ENCODE measurements at places on chromosomes 3 and 15.

DNA sequence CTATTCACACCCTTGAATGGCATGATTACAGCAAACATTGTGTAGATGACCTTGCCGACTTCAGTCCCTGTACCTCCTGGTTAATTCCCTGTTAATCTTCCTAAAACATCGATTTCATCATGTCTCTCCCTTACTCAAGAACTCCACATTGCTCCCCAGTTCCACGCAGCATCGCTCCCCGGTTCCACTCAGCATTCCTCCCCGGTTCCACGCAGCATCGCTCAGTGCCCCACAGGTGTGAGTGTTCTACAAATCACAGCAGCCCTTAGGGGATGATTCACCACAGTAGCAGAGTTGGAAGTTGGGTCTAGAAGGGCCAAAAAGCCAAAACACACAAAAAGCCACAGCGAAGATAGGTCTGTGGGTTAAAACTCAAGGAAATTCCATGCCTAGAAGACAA is 8.6 kb upstream of the TNK2 start:
- DNase-seq = no peak

- no peak for DNase-seq
These were observed 4.2 kb upstream of the RPL29 start for GRCh38 chr3:51999846-52000245.

DNA sequence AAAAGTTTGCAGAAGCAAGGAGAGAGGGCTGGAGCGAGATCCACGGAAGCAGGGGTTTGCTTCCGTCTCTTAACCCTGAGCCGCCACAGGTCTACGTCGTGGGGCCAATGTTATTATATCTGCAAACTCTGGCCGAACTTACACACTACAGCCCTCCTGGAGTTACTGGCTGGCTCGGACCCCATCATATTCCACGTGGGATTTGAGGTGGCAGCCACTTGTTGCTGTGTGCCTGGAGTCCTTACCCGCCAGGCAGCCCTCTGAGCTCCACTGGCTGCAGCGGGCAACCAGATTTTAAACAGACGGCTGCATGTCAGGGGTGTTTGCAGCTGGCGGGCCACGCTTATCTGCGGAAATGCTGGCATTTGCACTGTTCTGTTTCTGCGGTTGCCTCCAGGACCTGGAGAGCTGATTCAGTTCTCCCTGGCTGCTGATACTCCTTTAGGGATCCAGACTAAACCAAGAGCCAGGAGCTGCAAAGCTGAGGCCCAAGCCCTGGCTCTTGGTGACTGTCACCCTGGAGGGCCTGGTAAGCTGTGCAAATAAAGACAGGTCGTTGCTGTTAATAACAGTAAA is 34.7 kb downstream of the TM2D3 start:
- DNase-seq = no peak

DNA sequence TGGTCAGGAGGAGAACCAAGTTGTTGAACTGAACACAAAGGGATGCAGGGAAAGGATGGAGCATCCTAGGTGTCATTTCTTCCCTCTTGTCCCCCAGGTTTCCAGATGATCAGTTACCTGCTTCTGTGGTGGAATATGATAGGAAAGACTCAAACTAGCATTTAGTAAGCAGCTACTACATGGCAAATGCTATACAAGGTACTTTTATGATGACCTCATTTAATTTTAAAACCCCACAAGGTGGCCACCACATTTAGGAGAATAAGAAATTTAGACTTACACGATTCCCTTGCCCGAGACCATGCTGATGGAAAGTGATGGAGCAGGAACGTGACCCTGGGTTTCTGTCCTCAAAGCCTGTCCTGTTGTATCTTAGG is 40.9 kb downstream of the CCR4 start:
- no peak for DNase-seq

GRCh38 chr3:71575433-71575832 is 8.1 kb downstream of the FOXP1 start:
- DNase-seq = no peak

GRCh38 chr15:33735143-33735542 is 233.2 kb upstream of the CHRM5 start:
- no peak for DNase-seq

All from T1000 (cell line).